ENCODE measurements at places on chromosomes 3 and 15. TPM values are rescaled to one million over a fixed set of nuclear protein-coding genes. Genes with fewer than 3 reads are reported as not detected.
A peak's percentile ranks its signal among the peaks of the same experiment; 100 is the strongest.

GRCh38 chr3:72594615-72595215 lies 253.5 kb downstream of the SHQ1 start:
- no peak overlapping the region for H3K4me3 ChIP-seq
- H3K4me1 ChIP-seq, result peaks cover 23% of the 10 kb centered on the region
- no peak for DNase-seq
- H3K27ac ChIP-seq, result no peak overlapping the region
- H3K36me3 ChIP-seq, result no peaks in the 10 kb centered on the region

DNA sequence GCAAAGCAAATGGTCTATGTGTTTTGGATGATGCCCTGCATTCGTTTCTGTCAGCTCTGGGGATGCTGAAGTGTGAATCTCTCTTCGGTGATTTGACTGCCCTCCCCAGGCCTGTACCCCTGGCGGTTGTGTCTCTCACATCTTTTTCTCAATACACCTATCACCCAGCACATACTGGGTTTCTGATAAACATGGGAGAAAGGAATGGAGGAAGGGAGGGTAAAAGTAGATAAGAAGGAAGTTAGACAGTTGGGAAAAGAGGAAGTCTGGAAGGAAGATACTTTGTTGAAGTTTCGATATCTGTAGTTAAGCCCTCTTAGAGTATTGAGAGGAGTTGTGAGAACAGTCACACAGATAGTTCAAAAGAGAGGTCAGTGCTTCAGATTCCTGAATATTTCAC lies 35.8 kb upstream of the LRTM1 start:
- H3K27me3 ChIP-seq, result no peaks in the 10 kb centered on the region
- H3K36me3 ChIP-seq, result no peaks in the 10 kb centered on the region
- H3K27ac ChIP-seq, result no peak overlapping the region
- no peak overlapping the region for H3K4me3 ChIP-seq
- DNase-seq, result no peak
- H3K4me1 ChIP-seq, result no peaks in the 10 kb centered on the region

- no peaks in the 10 kb centered on the region for H3K27me3 ChIP-seq
- DNase-seq, result peak; percentile 73
- H3K36me3 ChIP-seq, result no peaks in the 10 kb centered on the region
- H3K4me1 ChIP-seq, result peaks cover 80% of the 10 kb centered on the region
These were observed 6.0 kb downstream of the PHLDB2 start for GRCh38 chr3:111864821-111865656.

GRCh38 chr3:128073807-128074206 lies 21.6 kb downstream of the SEC61A1 start:
- no peak overlapping the region for H3K4me3 ChIP-seq
- H3K27me3 ChIP-seq, result no peaks in the 10 kb centered on the region
- H3K27ac ChIP-seq, result peak overlapping the region; percentile 79

The PDCD10 gene
- 213 TPM for total RNA-seq

DNA sequence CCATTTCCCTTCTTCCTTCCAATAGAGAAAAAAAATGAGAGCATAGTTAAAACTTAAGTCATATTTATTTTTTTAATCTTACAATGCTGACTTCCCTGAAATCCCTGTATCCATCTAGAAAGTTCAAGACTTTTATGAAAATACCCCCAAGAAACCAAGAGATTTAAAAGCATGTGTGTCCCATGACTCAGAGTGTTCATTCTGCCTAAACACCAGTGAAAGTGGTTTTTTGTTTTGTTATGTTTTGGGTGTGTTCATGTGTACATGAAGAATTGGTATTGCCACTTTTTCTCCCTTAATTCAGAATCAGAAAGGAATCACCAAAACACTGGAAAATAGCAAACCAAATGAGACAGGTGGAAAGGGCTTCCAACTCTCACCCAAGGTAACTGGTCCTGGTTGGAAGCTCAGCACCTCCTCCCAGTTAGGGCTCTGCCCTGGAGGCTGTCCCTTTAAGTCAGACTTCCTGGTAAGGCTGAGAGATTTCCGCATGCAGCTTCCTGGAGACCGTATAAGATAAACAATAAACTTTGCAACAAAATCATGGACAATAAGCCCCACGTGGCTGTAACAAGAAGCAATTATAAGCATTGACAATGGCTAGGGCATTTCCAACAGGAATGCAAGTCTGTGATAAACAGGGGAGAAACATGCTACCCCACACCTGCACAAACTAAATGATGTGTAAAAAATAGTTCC lies 121.9 kb upstream of the ARHGEF3 start:
- H3K27ac ChIP-seq, result peak overlapping the region; percentile 65
- H3K27me3 ChIP-seq, result no peaks in the 10 kb centered on the region
- no peaks in the 10 kb centered on the region for H3K36me3 ChIP-seq
- H3K4me1 ChIP-seq, result peaks cover 67% of the 10 kb centered on the region
- peak; percentile 45 for DNase-seq
- no peak overlapping the region for H3K4me3 ChIP-seq

- no peaks in the 10 kb centered on the region for H3K27me3 ChIP-seq
- no peaks in the 10 kb centered on the region for H3K4me1 ChIP-seq
- no peak for DNase-seq
These were observed 10.6 kb downstream of the DNAJA4 start for GRCh38 chr15:78274994-78275393.

The LMAN1L gene
- not detected for total RNA-seq

The CTXN2 gene
- not detected for total RNA-seq

Data from stomach (tissue), 19 donors.